Left ventricle myocardium superior (tissue), 1 donor: ENCODE measurements at places on chromosomes 1 and 21.

DNA sequence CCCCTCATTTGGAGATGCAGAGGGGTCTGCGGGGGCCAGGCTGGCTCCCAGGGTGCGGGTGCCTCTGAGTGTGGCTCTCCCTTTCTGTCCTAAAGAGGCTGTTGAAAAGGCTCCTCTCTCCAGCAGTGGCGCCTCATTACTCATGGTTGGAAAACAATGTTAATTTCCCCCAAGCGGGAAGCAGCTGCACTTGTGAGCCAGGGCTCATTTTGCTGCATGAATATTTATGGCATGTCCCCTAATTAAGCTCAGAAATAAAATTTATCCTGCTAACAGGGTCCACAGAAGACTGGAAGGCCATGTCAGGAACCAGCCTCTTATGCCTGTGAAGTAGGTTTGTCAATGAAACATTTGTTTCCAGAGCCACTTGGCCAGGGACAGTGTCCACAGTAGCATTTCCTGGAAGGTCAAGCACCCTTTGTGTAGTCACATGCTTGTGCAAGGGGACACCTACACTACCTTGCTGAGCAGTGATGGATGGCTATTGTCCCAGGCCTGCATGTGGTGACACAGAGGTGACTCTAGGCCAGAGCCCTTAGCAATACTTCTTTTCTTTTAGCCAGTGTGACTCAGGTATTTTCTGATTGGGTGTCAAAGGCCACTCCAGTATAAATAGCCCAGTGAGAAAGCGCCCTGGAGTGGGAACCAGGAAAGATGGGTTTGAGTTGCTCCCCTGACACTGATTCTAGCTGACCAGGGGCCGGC lies 259.0 kb downstream of the FOXD2 start:
- DNase-seq: no peak

DNA sequence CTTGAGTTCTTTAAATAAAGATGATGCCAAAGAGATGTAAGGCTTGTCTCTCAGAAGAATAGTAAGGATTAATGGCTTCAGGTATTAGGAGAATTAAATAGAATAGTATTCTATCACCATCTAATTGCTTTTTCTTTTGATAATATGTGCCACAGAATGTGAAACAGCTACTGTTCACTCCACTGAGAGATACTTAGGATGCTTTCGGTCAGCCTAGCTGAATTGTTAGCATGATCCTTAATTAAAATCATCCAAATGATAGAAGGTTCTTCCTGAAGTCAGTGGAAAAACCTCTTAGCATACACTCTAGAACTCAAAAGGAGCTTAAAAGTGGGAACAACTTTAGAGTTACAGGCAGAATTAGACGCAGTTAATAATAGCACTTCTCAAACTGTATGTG lies 97.0 kb downstream of the RASAL2 start:
- no peak for DNase-seq

GRCh38 chr1:156709031-156709430 lies 3.6 kb upstream of the CRABP2 start:
- DNase-seq: no peak

- no peak for DNase-seq
These were observed 19.9 kb downstream of the RUNX3 start for GRCh38 chr1:24910210-24910609.

DNA sequence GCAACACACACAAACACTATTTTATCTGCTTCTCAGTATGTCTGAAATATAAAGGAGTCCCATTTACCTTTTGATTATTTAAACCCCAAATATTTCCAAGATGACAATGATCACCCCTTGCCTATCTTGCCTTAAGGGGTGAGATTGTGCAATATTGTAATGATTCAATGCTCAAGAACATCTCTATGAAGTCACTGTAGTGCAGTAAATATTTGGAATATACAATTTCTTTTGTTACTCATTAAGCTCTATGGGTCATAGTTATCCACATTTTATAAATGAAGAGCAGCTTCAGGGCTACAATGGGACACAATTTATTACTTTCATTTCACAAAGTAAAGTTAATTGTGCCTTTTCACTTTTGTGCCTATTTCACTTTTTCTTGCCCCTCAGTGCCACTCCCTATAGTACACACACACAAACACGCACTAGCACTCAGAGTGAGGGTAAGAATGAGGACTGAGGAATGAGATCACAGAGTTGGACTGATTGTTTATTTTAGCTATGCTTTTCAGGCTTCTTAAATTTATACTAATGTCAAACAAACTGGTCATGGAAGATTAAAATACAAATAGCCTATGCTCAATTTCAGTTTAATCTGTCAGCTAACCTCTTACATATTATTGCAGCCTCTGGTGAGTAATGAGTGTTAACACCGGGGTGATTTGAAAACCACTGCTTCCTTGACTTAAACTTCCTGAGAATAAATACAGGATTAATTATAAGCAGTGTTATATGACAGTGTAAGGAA lies 521.0 kb upstream of the B3GALT2 start:
- no peak for DNase-seq

DNA sequence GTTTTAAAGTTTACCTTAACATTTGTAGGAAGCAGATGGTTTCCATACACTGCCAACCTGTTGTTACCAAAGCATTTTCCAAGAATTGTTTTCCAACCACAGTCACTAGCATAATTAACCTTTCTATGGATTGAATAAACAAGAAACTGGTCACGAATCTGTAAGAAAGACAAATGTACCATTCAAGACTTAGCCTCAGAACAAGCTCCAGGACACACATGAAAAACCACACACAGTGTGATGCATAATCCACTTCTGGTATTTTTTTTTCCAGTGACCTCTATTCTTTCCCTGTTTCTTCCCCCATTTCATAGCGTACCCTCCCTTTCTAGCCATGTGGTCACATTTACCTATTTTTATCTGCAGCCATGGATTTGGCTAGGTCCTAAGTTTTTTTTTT lies 29.6 kb upstream of the C1orf87 start:
- no peak for DNase-seq

DNA sequence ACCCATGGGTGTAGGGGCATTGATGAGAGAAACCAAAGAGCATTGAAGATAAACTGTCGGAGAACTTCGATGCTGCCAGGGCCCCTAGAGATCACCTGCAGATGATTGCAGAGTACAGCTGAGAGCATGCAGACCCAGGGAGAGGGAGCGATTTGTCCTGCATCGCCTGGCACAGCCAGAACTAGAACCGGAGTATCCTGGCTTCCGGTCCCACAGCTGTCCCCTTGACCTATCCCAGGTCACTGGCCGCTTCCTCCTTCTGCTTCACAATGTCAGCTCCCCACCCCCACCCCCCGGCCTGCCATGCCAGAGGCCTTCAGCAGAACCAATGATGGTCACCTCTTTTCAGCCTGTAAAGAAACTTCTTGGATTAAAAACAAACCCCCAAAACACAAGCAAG lies 29.2 kb upstream of the SOX13 start:
- DNase-seq: no peak

GRCh38 chr1:12387641-12388040 lies 157.8 kb downstream of the VPS13D start:
- no peak for DNase-seq

DNA sequence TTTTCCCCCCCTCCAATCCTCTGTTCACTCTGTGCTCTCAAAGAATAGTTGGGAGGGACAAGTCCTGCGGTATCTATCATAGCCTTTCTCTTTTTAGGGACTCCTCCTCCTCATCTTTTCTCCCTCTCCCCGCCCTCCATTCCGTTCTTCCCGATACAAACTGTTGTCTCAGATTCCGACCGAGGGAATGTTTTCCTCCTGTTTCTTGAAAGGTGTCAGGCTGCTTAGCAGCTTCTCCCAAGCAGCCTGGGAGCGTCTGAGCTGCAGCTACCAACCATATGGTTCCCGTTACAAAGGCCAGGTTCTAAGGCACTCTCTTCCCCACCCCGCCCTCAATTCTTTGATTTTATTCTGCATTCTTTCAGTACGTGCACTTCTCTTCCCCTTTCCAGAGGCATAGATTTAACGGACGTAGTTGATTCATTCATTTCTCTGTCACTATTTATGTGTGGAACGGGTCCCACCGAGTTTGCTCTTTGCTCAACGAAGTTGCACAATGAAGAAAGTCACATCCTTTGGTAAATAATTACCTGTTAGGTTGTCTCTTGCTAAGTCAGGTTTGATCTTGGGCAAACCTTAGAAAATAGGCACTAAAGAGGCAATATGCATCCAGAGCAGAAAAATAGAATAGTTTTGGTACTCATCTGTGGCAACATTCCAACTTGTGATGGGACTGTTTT lies 2.8 kb downstream of the ADGRL2 start:
- no peak for DNase-seq

DNA sequence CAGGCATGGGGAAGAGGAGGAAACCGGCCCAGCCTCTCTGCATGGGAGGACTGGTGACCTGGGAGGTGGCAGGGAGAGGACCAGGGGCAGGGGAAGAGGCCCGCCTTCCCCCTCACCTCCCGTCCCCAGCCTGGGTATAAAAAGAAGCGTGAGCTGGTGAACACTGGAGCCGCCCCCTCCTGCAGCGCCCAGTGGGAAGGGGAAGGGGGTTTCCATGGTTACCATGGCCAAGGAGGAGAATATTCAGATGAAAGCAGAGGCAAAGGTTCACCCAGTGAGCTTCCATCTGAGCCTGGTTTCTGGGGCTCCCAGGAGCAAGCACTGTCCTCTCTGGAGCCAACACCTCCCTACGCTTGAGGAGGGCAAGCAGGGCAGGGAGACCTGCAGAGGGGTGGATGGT lies 54.9 kb downstream of the ACOT7 start:
- DNase-seq: no peak

DNA sequence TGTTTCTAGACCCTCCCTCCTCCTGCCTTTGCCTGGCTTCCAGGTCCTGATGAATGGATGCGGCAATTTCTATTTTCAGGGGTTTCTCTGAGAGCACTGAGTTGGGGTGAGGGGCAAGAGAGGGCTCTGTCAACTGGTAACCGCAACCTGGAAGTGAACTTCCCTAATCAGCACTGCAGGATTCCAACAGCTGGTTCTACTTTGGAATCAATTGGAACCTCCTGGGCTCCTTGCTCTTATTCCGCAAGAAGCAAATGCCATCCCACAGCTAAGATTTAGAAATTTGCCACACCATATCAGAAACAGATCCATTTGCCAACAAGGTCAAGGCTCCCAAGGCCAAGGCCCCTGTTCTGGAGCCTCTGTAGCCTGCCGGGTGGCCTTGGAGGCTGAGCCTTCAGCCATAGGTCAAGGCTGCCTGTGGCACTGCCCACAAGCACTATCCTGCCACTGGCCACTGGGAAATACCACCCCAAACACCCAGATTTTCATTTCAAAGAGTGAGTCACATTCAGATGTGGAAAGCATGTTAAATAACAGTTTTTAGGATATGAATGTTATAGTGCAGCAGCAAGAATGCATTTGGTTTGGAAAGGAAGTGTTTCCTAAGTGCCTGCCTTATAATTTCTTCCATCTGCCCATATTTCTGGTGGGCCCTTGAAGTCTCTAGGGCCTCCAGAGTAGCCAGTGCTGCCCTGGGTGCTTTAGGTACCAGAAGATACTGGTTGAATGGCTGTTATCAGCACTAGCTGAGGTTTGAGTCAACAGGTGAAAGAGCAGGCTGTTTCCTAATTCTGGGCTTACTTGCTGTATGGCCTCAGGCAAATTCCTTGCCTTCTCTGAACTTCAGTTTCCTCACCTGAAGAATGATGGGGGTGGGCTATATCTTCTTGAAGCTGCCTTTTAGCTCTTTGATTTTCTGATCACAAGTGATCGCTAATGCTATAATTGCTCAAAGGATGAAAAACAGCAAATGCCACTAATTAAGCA lies 56.3 kb upstream of the JUN start:
- no peak for DNase-seq

DNA sequence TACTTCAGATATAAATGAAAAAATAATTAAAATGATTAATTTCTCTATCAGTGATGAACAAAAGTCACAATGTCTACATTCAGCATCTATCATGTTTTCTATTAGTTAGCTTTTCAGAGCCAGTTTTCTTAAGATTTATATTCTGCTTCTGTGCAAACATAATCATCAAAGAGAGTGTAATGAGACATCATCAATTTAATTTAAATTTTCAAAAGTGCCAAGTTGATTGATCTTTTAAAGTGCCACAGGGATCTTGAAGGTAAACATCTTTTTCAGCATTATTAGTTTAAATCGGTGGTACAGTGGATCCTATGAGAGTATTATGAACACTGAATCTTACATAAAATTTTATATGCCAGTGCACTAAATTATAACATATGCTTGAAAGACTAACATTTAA lies 1176.1 kb downstream of the PLA2G4A start:
- DNase-seq: no peak

- no peak for DNase-seq
These were observed 3.2 kb upstream of the ARTN start for GRCh38 chr1:43930168-43930948.

- no peak for DNase-seq
These were observed 471.0 kb upstream of the PBX1 start for GRCh38 chr1:164087906-164088453.

GRCh38 chr1:18316764-18317163 lies 164.0 kb upstream of the KLHDC7A start:
- DNase-seq: no peak

DNA sequence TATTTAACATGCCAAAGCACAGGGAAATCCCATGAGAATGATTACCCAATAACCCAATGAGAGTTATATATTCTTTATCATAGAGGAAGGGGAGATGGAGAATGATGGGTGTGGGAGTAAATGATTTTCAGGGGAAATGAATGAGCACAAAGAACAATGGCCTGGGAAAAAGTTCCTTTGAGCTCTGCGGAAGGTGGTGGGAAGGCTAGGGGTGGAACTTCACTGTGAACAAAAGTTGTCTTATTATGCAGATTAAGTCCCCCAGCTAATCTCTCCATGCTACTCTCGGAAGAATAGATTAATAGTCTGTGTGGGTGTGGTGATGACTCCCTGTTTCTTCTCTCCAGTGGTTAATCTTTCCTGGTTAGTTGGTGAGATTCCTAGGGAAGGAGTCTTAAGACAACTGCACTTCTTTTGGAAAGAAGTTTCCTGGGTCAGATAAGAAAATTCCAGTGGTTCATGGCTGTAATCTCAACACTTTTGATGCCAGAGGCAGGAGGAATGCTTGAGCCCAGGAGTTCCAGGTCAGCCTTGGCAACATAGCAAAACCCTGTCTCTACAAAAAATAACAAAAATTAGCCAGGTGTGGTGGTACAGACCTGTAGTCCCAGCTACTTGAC lies 71.6 kb downstream of the DNTTIP2 start:
- DNase-seq: no peak

DNA sequence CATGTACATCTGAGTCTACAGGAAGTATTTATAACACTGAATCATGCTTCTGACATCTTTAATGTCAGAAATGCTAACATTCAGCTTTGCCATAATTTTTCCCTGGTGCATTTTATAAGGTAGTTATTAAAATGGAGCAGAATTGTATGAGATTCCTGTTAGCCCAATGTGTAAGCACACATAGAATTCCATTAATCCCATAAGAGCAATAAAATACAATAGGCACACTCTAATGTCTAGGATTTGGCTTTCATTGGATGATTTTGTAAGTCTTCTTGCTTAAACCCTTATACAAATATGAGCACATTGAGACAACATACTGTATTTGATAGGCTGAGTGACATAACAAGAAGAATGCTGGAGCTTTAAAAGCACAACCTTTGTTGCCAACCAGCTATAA lies 256.4 kb downstream of the HMCN1 start:
- no peak for DNase-seq

- no peak for DNase-seq
These were observed 841 bp downstream of the SNX27 start for GRCh38 chr1:151612501-151613281.

GRCh38 chr1:68815632-68816031 lies 318.8 kb upstream of the DEPDC1 start:
- DNase-seq: no peak
